Stimulated activated CD8-positive, alpha-beta memory T cell treated with anti-CD3 and anti-CD28 coated beads, Interleukin-2, amount 100 ng/mL, for 1 hour (primary cell): ENCODE measurements at places on chromosomes 7 and 10.

- no peak for DNase-seq
These were observed 25.0 kb downstream of the IFIT3 start for GRCh38 chr10:89352802-89353201.

GRCh38 chr10:75395932-75396630 is 5.5 kb downstream of the ZNF503 start:
- no peak for DNase-seq

GRCh38 chr10:53843736-53844362 is 957.2 kb downstream of the PCDH15 start:
- no peak for DNase-seq

DNA sequence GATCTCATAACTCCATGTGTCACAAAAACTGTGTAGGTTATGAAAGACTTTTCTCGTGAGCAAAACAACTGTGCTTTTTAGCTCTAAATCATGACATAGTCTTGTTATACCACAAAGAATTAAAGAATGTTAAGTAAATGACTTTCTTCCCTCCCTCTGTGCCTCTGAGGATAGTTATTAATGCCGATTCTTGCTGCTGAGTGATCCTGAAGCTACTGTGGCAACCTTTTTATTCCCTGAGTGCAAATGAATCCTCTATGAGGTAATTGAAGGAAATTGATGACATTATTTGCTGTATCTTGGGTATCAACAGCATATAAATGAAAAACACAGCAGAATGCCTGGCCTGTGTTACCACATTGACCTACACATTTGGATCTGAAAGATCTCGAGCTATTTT is 142.2 kb upstream of the HDAC9 start:
- DNase-seq, result no peak

- DNase-seq, result no peak
These were observed 62.4 kb downstream of the CTTNBP2 start for GRCh38 chr7:117810642-117811512.

GRCh38 chr7:32459788-32460187 is 30.4 kb downstream of the LSM5 start:
- DNase-seq, result no peak
